Muscle of leg (tissue), 16 donors: ENCODE measurements at places on chromosomes 3 and 15.

DNA sequence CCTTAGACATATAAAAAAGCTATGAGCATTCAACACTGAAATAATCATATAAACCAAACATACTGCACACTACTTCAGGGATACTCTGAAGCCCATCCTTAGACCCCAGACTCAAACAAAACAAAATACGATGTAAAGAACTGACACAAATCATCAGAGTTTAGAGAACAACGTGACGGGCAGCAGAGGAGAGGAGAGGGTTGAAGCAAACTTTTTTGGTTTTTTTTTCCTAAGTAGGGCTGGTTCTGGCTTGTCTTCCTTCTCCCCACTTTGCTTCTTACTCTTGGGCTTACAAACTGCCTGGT, 34.7 kb downstream of the GAP43 start:
- DNase-seq = no peak

GRCh38 chr3:51896607-51897305, 6.4 kb downstream of the IQCF1 start:
- no peak for DNase-seq

GRCh38 chr15:100601163-100601562, 821 bp downstream of the LINS1 start:
- no peak for DNase-seq

DNA sequence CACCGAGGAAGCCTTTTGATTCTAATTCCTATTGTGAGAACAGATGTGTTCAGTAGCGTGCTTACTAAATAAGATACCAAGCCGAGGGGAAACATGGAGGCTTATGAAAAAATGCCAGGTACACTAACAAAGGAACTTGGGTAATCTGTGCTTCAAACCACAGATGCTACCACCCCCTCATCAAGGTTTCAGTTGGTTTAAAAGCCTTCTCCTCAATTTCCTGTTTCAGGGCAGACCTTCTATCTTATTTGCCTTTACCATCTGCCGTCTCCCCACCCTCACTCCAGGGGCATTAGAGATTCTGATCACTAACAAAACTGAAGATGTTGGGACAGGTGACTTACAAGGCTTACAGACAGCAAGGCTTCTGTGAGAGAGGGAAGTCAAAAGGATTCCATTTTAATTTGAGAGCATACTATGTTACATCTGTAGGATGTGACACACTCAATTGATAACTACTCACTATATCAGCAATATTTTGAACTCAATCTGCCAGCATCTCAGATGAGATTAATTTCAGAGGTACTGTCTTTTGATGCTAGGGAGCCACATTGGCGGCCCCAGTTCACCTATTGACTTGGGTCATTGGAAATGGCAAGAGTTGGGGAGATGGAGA, 60.6 kb upstream of the PLCL2 start:
- DNase-seq = no peak

- no peak for DNase-seq
Observed at GRCh38 chr3:64494526-64494925, 193.3 kb downstream of the ADAMTS9 start.

DNA sequence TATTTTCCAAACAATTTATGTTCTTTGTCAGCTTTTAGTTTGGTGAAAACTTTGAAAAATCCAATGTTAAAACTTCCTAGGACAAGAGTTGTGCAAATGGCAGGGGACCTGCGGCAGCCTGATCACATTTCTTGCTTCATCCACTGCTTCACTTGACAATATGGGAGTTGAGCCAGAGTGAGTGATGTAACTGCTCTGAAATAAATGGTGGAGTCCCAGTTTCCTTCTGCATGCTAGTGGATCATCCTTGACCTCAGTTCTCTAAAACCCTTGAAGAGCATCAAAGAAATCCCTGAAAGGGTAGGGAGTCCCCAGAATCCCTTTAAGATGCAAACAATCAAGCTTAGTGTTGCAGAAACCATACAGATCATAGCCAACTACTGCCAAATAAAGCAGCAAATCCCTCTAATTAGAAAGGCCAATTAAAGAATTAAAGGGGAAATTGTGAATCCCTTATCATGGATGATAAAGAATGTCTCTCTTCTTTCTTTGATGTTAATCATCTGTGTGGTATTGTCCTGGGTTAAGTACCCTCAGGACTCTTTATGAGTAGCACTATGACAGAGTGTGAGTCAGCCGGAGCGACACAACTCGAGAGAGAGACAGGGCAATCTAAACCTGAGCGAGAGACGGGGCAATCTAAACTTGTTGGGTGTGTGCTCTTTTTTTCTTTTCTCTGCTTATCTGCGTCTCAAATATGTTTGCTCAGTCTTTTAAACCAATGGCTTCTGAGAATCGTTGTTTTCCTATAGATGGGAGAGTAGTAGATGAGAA, 41.8 kb upstream of the GAP43 start:
- peak; percentile 55 for DNase-seq

- no peak for DNase-seq
Observed at GRCh38 chr3:195823999-195824398, 12.3 kb upstream of the MUC4 start.

DNA sequence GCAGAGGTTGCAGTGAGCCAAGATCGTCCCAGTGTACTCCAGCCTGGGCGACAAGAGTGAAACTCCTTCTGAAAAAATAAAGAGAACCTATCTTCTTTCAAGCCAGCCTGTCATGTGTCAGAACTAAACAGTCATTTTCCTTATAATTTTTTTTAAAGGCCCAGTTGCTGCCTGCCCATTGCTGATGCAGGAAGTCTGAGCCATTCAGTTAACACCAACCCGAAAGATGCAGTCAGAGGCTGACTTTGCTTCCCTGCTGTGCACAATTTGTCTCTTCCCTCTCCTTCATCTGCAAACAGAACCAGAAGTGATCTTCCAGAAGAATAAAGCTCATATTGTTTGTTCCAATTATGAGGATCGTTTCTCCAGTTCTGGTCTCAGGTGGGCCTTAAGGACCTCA, 220.6 kb downstream of the SLCO3A1 start:
- no peak for DNase-seq

DNA sequence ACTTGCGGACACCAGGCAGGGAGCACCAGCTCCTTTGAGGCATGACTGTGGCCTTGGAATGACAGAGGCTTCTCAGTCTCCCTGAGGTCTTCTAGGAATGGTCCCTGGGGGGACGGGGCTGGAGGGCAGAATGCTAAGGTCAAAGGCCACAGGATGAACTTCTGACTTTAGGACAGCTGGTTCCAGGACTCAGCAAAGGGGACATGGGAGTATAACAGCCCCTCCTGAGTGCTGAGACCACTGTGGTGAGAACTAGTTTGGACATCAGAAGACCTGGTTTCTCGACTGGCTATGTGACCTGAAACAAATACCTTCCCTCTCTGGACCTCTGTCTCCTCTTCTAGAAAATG, 17.8 kb downstream of the ITGA11 start:
- no peak for DNase-seq

DNA sequence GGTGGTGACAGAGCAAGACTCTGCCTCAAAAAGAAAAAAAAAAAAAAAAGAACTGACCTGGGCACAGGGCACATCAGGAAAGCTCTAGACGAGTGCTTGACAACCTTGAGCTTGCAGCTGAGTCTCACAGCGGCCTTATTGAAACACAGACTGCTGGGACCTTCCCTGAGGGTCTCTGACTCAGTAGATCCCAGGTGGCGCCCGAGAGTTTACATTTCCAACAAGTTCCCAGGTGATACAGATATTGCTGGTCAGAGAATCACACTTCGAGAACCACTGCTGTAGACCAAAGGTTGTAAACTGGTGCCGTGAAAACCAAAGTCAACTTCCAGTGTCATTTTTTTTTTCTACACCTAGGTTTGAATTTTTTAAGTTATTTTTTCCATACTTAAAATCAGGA, 573.2 kb upstream of the MDFIC2 start:
- no peak for DNase-seq

- peak; percentile 89 for DNase-seq
Observed at GRCh38 chr3:106130384-106131198, 261.8 kb upstream of the CBLB start.

DNA sequence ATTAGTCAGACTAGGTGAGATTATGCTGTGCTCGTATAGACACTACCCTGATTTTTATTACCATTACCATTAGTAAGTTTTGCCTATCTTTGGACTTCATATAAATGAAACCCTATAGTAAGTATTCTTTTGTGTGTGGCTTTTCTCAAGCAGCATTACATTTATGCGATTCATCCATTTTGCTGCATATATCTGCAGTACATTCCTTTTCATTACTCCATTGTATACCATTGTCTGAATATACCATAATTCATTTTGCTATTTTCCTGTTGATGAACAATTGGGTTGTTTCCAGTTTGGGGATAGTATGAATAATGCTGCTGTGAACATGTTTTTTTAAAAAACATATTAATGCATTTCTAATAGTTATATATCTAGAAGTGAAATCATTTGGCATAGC, 45.3 kb downstream of the TMEM212 start:
- DNase-seq = no peak

DNA sequence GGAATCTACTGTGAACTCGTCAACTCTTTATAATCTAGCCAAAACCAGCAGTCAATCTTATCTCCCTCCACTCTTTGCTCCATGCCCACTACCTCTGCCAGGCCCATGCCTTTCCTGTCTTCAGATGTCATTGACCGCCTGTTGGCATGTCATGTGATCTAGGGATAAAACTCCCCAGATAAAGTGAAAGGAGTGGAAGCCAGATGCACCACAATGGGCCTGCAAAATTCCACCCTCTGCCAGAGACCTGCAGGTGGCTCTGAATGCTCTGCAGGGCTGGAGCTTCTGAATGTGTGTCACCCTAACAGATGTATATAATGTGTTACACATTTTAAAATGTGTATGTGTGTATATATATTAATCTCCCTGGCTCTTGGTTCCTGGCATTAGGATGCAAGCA, 2.3 kb upstream of the CCR3 start:
- no peak for DNase-seq

GRCh38 chr3:82132210-82133069, 371.0 kb upstream of the GBE1 start:
- no peak for DNase-seq

DNA sequence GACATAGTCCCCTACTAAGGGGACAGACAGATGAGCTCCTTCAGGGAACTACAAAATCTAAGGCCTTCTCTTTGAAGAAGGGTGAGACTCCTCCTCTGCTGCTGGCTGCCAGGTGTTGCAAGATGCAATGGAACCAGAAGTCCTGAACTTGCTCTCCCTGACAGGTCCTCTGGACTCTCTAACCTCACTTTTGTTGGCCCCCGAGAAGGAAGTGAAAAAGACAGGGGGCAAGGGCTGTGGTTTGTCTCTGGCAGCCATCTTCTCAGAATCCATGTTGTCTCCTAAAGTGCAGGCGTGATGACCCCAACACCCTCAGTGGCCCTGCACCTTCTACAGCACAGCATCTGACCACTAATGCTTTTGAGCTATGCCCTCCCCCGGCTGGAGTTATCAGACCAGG, 292.5 kb downstream of the CHST2 start:
- DNase-seq = no peak

GRCh38 chr3:161239700-161240099, 18.6 kb downstream of the NMD3 start:
- no peak for DNase-seq

GRCh38 chr3:187986514-187986934, 167.4 kb upstream of the LPP start:
- no peak for DNase-seq

- no peak for DNase-seq
Observed at GRCh38 chr3:66298591-66298990, 77.8 kb downstream of the SLC25A26 start.

GRCh38 chr15:88120026-88120425, 136.5 kb downstream of the NTRK3 start:
- no peak for DNase-seq

DNA sequence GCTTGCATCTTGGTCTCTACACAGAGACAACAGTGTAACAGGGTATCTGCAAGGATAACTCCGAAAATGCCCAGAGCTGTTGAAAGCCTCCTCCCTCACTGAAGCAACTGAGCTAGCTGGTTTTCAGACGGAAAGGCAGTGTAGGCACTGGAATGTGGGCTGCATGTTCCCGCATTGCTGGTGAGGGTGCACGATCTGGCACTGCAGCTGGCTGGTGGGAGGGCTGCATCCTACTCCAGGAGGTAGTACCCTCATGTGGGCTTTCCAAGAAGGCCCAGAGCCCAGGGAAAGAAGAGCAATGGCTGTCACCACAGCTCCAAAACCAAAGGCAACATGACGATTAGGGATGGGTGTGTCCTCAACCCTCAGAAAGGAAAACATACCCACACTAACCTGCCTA, 28.7 kb upstream of the RPS17 start:
- DNase-seq = no peak

DNA sequence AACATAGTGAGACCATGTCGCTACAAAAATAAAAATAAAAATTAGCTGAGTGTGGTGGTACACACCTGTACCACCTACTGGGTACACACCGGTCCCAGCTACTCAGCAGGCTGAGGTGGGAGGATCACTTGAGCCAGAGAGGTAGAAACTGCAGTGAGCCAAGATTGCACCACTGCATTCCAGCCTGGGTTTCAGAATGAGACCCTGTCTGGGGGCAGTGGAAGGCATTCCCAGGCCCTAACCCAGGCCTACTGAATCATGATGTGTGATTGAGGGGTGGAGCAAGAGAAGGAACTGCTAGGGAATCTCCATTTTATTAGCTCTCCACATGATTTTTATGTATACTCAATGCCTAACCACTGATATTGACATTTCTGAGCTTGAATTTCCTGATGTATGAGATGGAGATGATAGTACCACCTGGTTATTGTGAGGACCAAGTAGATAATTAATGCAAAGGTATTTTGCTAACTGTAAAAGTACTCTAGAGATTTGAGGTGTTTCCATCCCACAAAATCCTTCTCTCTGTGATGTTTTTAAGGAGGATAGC, 169.5 kb upstream of the UMPS start:
- no peak for DNase-seq

GRCh38 chr3:104411757-104412156, 955.0 kb upstream of the ALCAM start:
- no peak for DNase-seq

- peak; percentile 86 for DNase-seq
Observed at GRCh38 chr3:171788546-171789351, 21.5 kb downstream of the PLD1 start.

- peak; percentile 74 for DNase-seq
Observed at GRCh38 chr3:14524311-14524711, 15.8 kb downstream of the GRIP2 start.

DNA sequence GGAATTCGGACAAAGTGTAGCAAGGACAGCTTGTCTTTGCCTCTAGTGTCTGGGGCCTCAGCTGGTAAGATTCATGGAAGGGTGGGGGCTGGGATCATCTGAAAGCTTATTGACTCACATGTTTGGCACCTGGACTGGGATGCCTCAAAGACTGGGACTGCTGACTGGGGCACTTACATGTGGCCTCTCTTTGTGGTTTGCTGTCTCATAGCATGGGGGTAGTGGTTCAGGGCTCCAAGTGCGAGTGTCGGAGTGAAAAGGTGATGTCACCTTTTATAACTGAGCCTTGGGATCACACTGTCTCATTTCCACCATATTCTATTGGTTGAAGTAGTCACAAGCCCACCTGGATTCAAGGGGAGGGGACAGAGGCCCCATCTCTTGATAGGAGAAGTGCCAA, 6.8 kb downstream of the MFSD1 start:
- DNase-seq = no peak
